GM12892 (cell line): ENCODE measurements at places on chromosomes 3 and 15.

DNA sequence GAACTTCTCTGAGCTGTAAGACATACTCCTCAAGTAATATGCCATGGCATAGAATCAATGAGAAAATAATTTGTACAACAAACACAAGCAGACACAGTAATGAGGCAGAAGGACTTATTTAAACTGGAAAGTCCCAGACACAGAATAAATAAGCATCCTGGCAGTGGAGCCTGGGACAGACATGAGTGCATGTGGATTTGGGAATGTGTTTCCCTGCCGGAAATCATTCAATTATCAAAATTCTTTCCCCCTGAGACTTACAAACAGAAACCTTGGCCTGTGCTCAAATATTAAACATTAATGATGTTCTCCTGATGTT lies 520.1 kb downstream of the ROBO1 start:
- no peak for DNase-seq

DNA sequence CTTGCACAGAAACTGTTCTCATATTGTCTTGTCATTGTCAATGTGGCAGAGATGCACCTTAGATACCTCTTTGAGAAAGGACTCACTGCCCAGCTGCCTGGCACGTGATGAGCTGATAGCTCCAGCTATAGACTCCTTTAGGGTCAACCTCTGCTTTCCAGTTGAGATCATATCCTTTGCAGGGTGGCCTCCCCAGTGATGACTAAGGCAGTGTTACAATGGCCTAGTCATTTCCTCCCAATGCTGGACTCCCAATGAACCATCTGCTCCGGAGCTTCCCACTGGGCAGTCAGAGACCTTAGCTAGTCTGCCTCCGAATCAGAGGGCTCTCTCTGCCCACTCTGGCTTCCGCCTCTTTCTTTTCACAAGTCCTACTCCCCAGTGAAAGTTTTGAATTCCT lies 79.5 kb downstream of the CHRD start:
- DNase-seq: no peak

DNA sequence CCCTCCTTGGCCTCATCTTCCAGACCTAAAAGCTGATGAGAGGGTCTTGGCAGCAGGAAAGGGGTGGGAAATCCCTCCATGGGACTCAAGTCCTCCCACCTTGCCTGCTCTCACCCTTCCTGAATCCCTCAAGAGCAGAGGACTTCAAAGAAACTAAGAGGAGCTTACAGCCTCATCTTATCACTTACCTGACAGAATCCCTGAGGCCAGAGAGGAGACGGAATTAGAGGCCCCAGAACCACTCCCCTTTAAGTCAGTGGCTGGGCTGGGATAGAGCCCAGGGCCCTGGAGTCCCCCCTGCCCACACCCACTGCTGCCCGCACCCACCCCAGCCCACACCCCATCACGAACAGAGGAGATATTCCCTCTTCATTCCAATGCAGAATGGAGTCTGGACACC lies 15.2 kb downstream of the LOXL1 start:
- DNase-seq: no peak

GRCh38 chr3:52774901-52775864 lies 2.2 kb upstream of the ITIH1 start:
- DNase-seq: no peak

DNA sequence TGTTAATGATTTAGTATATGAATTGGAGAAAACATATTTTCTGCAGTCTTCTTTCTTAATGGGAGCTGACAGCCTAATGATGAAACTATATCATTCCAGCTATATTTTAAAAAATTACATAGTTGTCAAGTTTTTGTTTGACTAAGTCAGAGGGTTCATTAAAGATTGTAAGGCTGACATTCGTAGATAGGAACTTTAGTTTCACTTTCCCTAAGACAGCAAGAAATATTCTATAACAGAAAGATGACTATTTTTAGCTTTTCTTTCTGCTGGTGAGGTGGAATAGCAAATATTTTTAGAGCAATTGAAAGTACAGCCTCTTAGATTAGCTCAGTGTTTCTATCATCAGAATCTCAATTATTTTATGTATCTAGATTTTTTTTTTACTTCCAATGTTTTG lies 60.2 kb downstream of the PIAS1 start:
- no peak for DNase-seq

GRCh38 chr3:63960048-63960711 lies 48.0 kb upstream of the SCAANT1 start:
- no peak for DNase-seq

GRCh38 chr3:35635926-35636683 lies 3.2 kb upstream of the ARPP21 start:
- no peak for DNase-seq

- DNase-seq: no peak
These were observed 24.1 kb downstream of the SMAD3 start for GRCh38 chr15:67089217-67090193.
